Hematopoietic multipotent progenitor cell treated with erythropoietin and hydrocortisone succinate and interleukin-3 and kit ligand, for 8 days (in vitro differentiated cells): ENCODE measurements at places on chromosomes 6 and 20.

DNA sequence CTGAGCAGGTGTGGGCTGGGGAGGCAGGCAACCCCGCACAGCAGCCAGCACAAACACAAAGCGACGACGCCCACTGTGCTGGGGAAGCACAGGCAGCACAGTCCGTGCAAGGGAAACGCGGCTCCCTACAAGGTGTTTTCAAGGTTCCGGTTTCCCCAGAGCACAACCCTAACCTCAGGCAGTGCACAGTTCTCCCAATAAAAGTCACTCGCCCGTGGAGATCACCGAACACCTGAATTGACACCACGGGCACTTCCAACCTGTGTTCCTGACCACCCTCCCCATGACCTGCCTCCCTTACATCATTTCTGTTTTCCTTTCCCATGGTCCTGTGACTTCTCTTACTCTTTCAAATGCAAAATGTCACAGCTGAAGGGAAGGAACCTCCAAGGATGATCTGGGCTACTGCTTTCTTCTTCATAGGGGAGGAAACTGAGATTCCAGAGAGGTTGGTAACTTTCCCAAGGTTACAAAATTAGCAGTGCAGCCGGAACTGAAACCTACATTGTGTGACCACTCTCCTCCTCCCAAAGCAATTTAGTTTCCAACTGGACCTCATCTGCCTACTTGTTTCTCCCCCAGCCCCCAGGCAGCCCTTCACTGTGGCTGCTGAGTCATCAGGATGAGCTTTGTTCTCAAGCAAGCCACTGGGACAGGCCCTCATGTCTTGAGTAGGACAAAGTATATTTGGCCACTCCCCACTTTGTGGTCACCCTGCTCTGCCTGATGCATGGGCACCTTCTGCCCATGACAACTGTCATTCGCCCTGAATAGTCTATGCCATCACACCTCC, 125.3 kb downstream of the ATXN1 start:
- peak; percentile 38 for DNase-seq

GRCh38 chr6:136031982-136032381, 180.5 kb downstream of the PDE7B start:
- DNase-seq: peak; percentile 25

DNA sequence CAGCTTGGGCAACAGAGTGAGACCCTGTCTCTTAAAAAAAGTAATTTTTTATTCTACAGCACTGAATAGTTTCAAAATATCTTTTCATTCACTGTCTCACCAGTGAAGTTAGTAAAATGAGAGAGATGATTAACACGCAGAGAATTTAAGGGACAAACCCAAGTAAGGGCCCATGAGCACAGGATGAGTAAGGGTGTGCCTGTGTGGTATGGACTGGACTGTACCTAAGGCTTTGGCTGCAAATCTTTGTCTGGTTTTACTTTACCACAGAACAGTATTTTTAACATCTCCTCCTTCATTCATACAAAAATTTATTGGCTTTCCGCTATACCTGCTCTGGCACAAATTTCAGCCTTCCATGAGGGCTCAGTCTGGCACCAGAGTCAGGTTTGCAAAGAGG, 433.3 kb downstream of the UTRN start:
- DNase-seq: no peak

DNA sequence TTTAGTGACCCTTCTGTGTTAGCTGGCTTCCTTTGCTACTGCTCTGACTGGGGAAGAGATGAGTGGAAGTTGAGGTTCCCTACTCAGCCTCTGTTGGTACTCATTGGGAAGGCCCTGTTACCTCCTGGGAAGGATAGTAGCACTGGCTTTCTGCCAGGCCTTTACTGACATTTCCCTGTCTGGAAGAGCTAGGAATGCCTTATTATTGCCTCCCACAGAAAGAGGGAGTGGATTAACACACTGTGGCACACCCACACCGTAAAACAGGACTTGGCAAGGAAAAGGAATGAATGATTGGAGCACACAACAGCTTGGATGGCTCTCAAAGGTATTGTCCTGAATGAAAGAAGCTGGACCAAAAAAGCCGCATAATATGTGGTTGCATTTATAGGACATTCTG, 12.2 kb downstream of the ZNF831 start:
- DNase-seq: no peak

- DNase-seq: peak; percentile 46
Observed at GRCh38 chr20:33812908-33813462, 1.8 kb downstream of the CHMP4B start.

DNA sequence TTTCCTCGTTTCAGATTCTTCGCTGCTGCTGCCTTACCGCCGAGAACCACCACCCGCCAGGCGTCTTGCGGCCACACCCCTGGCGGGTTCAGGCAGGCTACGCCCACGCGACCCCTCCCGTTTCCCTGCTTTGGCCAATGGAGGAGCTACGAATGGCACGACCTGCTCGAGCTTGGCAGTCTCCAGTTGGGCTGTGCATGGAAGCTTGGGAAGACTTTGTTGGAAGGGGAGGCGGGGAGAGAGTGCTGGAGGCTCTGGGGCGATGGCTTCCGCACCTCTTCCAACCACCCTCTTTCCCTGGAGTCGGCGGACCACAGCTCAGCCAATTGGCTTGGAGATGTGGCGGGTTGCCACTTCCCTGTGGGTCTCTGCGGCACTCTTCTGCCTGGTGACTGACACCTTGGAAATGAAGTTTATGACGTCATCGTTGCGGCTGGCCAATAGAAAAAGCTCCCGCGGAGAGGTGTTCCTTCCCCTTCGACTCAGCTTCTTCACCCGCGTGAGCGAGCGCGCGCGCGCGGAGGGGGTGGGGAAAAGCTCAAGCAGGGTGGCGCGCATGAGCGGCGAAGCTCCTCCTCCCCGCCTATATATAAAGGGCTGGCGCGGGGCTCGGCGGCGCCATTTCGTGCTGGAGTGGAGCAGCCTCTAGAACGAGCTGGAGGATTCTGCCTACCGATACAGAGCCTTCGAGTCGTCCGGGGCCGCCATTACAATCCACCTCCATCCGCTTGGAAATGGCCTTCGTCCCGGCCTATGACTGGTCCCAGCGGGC, 3.4 kb downstream of the BRD2 start:
- DNase-seq: peak; percentile 100

DNA sequence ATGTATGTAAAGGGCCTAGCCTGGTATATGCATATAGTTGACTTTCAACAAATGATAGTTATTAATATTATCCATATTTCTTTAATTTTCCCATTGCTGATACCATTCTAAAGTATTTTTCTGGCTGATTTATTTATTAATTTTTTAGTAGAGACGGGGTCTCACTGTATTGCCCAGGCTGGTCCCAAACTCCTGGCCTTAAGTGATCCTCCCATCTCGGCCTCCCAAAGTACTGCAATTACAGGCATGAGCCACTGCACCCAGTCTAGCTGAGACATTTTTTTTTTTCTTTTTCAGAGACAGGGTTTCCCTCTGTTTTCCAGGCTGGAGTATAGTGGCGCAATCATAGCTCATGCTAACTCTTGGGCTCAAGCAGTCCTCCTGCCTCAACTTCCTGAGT, 29.8 kb upstream of the MROH8 start:
- no peak for DNase-seq

- DNase-seq: no peak
Observed at GRCh38 chr6:132465530-132466485, 47.1 kb downstream of the STX7 start.

GRCh38 chr6:43292341-43292740, 5.7 kb upstream of the SLC22A7 start:
- no peak for DNase-seq
